Epithelial cell of proximal tubule (primary cell): ENCODE measurements at places on chromosomes 16 and 17.

DNA sequence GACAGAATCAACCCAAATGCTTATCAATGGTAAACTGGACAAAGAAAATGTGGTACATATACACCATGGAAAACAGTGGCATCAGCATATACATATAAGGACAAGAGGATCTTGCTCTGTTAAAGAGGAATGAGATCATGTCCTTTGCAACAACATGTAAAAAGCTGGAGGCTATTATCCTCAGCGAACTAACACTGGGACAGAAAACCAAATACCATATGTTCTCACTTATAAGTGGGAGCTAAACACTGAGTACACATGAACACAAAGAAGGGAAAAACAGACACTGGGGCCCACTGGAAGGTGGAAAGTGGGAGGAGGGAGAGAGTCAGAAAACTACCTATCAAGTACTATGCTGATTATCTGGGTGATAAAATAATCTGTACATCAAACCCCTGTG, 447.3 kb upstream of the MAF start:
- DNase-seq = no peak

DNA sequence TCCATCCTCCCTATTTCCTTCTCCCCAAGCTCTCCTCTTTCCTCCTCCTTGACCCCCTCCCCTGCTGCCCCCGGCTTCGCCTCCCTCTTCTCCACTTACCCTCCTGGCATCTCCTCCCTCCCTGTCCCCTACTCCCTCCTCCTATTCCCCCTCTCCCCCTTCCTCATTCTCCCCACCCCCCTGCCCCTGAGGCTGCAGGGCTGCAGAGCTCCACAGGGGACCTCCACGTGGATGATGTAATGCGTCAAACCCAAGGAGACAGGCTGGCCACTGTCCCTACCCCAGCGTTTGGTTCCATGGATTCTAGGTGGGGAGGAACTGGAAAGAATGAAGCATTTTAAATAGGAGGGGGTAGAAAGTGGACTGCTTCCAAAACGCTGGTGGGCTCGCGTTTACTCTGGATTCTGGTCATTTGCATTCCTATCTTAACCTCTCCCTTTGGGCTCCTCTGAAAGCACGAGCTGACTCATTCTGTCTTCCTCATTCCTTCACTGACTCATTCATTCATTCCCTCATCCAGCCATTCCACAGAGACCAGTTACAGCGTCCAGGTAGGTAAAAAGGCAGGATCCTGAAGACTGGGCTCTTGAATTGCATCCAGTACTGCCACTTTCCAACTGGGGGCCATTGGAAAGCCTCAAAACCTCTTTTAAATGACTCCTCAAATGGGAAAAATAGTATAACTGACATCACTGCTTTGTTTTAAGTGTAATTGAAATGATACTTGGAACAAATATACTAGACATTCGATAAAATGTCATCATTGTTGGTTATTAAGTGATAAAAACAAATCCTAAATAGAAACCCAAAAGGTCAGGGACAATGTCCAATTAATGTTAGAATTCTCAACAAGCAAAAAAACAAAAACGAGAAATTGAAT, 943 bp upstream of the COTL1 start:
- DNase-seq = peak; percentile 97

- no peak for DNase-seq
These were observed 652 bp upstream of the SLC25A19 start for GRCh38 chr17:75289832-75290337.

DNA sequence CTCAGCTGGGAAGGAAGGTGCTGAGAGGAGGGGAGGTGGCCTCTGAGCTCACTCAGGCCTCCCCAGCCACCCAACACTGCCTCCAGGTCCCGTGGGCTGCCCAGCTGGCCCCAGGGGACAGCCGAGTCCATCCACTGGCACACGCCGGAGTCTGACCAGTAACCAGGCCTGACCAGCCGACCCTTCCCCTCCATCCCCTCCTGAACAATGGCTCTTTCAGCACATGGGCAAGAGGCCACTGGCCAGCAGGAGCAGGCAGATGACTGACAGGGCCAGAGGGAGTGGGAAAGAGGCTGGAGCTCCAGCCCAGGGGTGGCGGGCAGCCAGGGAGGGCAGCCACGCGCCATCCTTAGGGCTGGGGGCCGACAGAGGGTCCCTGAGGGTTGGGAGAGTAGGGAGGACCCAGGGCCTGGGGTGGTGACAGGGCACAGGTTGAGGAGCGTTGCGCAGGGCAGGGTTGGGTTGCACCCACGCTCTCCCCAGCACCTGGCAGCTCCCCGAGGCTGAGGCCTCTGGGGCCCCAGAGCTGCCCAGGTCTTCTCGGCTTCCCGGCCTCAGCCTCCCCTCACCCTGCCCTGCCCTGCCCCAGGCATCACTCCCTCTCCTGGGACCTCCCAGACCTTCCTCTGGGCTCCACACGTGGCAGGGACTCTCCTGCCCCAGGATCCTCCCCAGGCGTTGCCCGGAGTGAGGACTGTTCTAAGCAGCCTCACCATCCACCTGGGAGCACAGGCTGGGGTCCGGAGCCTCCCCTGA, 20.2 kb upstream of the SLC38A10 start:
- no peak for DNase-seq

GRCh38 chr16:72270531-72270930, 98.6 kb upstream of the PMFBP1 start:
- no peak for DNase-seq

DNA sequence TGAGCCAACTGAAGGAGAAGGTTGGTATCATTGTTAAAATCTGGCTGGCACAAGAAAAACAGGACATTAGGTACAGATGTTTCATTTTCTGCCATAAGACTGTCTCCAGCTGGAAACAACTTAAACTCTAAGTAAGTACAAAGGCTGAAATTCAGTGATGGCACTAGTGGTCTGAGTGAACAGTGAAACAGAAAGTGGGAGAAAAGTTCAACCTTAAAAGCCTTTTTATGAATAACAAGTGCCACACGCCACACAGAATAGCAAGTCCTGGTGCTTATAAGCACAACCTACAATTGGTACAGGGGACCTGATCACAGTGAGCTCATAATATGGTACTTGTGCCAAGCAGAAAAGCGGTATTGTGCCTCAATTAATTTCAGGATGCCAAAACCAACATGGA, 56.7 kb downstream of the CEP112 start:
- DNase-seq = no peak

DNA sequence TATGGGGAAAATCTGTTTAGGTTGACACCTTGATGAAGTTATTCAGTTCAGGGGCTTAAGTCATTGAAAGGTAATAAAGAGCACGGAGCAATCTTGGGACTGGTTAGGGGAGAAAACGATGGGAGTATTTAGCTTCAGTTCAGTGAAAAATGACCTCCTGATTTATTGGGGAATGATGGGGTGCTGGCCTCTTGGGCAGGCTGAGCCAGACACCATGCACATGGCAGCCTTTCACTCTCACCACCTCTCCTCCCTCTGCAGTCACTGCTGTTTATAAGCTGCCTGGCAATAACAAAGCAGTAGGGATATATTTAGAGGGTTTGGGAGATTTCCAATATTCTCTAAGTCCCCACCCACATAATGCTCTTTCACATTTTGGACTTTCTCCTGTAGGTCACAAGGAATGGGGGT, 140.5 kb upstream of the HS3ST2 start:
- no peak for DNase-seq

DNA sequence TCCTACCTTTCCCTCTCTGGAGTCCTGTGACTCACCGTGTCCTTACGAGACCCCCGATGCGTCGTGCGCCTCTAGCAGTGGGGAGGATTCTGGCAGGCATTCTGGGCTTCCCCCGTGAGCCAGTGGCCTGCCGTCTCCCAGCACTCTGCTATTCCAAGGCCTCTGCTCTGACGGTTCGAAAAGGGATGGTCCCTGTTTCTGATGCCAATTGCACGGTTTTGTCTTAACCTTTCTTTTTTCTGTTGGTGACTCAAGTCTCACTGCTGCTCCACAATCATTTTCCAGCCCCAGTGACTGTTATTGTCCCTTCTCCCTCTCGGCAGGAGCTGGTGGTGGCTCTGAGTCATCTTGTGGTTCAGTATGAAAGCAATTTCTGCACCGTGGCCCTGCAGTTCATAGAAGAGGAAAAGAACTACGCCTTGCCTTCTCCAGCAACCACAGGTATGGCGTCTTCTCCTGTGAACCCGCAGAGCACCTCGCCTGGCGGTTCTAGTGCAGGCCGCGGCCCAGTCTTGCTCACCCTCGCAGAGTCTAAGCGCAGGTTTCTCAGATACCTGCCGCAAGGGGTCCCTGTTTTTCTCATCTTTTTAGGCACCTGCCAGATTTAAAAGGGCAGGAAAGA, 100.1 kb upstream of the CHMP6 start:
- DNase-seq = no peak

- no peak for DNase-seq
These were observed 862 bp downstream of the ZNF232 start for GRCh38 chr17:5110816-5111215.

- DNase-seq = no peak
These were observed 7.4 kb downstream of the C1QL1 start for GRCh38 chr17:44960691-44961090.

GRCh38 chr17:39636927-39637736, at the start of gene STARD3:
TSS of gene STARD3 (plus strand) at chr17:39637144. CDS start at chr17:39653532, 16,388 bp downstream.
- DNase-seq = no peak

DNA sequence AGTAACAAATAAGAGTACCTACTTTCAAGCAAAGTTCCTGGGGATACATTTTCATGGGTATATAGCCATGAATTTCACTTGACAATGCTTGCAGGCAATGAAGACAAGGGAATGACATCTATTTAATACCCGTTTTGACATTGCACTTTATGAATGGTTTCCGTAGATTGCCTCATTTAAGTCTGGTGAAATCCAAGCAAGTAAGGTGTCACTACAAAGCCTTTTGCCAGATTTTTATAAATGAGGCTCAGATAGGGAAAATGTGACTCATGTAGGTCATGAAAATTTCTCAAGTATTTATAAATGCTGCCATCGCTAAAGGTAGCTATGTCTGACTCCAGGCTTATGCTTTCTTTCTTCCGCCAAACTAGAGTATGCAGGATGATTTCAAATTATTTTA, 644.3 kb downstream of the CDH8 start:
- DNase-seq = no peak

GRCh38 chr16:88372522-88372921, 10.2 kb upstream of the ZNF469 start:
- DNase-seq = no peak

DNA sequence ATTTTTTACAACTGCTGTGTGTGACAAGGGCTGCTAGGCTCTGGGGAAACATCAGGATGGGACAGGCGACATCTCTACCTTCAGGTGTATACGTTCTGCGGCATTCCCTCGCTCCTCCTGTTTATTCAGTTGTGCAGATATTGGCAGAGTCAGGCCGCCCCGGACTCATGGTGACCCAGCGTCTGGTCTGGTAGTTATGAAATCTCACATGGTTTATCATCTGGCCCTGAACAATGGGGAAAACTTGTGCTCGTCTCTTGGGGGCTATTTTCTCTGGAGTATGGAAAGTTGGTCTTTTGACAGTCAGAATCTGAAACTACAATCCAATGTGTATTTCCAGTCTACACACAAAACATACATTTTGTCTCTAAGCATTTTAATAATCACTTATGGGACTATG, 3.3 kb downstream of the MARCHF10 start:
- no peak for DNase-seq

DNA sequence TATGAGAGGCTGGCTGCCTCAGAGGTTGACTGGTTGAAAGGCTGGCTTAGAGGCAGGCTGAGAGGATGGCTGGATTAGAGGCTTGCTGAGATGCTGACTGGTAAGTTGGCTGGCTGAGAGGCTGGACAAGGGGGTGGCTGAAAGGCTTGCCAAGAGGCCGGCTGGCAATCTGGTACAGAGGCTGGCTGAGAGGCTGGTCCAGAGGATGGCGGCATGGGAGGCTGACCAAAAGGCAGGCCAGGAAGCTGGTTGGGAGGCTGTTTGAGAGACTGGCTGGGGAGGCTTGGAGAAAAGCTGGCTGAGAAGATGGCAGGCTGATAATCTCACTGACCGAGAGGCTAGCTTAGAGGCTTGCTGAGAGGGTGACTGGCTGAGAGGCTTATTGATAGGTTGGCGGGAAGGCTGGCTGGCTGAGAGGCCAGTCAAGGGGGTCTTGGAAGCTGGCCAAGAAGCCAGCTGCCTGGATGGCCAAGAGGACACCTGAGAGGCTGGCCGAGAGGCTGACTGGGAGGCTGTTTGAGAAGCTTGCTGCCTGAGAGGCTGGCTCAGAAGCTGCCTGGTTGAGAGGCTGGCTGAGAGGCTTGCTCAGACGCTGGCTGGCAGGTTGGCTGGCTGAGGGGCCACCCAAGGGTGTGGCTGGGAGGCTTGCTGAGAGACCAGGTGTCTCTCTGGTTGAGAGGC, 34.2 kb upstream of the ACSM2B start:
- no peak for DNase-seq

DNA sequence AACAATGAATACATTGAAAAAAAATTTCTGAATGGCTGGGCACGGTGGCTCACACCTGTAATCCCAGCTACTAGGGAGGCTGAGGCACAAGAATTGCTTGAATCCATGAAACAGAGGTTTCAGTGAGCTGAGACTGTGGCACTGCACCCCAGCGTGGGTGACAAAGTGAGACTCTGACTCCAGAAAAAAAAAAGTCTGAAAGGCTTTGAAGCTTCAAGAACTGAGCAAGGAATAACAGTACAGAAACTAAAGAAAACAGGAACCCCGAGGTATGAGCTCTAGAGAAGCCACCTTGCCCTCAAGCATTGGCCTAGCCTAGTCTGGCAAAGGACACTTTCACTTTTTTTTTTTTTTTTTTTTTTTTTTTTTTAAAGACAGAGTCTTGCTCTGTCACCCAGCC, 45.0 kb downstream of the TEX2 start:
- DNase-seq = no peak

DNA sequence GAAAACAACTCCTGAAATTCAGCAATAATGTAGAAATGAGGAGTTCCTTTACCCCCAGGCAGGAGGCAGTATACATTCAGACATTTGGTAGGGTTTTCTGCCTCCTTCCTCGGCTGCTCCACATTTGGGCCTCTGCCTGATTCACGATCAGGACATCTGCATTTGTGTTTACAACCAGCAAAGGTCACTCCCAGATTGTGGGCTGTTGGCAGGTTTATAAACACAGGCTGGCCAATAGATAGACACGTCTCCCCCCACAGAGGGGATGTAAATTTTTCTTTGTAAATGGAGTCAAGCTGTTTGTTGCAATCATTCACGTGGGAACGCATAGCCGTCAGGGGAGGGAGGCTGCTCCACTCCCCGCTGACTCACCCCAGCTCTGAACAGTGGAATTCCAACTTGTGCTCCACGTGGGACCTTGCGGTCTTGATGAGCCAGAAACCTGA, 252.1 kb upstream of the N4BP1 start:
- DNase-seq = no peak
